ENCODE measurements at places on chromosomes 6 and 20.

DNA sequence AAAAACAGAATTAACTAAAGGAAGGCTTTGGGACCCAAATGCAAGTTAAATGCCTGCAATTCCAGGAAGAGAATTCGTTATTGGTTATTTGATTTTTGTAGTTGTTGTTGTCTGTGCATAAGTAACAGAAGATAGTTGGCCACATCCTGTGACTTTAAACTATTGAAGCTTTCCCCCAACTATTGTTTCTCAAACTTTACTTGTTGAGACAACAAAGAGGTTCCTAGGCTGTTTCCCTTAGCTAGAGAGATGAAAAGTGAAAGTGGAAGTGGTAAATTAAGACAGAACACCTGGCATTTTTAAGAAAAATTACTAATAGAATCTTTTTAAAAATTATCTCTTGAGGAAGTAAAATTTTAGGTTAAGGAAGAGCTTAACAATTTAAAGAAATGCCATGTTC is 525.2 kb downstream of the PKHD1 start:
- DNase-seq = no peak

DNA sequence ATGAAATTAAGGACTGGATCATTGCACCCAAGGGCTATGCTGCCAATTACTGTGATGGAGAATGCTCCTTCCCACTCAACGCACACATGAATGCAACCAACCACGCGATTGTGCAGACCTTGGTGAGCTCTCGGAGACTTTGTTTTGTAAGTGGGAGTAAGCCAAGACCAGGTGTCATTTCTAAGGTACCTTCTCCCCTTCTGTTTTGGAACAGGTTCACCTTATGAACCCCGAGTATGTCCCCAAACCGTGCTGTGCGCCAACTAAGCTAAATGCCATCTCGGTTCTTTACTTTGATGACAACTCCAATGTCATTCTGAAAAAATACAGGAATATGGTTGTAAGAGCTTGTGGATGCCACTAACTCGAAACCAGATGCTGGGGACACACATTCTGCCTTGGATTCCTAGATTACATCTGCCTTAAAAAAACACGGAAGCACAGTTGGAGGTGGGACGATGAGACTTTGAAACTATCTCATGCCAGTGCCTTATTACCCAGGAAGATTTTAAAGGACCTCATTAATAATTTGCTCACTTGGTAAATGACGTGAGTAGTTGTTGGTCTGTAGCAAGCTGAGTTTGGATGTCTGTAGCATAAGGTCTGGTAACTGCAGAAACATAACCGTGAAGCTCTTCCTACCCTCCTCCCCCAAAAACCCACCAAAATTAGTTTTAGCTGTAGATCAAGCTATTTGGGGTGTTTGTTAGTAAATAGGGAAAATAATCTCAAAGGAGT is 30.4 kb downstream of the TXNDC5 start:
- no peak for DNase-seq

DNA sequence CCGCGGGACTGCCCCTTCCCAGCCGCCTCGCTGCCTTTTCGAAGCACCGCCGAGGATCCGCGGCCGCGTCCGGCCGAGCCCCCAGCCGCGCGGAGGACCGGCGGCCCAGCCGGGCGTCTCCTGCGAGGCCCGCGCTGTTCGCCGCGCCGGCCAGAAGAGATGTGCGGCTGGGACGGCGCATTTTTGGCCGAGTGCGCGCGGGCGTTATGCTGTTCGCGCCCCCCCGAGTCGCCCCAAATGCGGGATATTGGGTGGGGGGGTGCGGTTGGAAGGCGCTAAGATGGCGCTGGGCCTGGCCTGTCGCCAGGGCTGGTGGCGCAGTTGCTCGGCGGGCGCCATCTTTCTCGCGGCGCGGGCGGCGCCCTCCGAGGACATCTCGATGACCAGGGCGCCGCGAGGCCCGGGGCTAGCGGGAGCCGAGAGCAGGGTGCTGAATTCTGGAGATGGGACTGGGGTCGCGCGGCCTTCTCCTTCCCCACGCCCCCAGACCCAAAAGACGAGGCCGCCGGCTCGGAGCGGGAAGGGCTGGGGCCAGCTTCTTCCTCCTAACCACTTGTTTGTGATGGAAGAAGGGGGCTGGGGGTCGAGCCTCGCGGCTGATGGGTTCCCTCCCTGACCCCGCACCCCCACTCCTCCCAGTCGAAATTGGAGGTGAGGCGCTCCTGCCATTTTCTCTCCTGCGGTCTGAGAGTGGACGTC is 1.5 kb downstream of the BICRAL start:
- DNase-seq = peak; percentile 61

- no peak for DNase-seq
Measured at GRCh38 chr6:24891004-24891403, 44.8 kb downstream of the RIPOR2 start.

GRCh38 chr6:164741938-164742451 is 567.4 kb downstream of the C6orf118 start:
- no peak for DNase-seq

DNA sequence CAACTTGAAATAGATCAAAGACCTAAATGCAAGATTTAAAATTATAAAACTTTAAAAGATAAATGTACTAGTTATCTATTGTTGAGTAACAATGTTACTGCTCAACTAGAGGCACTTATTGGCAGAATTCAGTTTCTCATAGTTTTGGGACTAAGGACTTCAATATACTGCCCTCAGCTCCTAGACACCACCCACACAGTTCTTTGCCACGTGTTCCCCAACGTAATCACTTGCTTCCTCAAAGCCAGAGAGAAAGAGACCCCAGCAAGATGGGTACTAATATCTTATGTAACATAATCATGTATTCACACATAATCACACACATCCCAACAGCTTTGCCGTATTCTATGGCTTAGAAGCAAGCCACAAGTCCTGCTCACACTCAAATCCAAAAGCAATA is 50.3 kb upstream of the SLC22A16 start:
- DNase-seq = no peak

GRCh38 chr20:38857703-38858102 is 52.2 kb downstream of the PPP1R16B start:
- no peak for DNase-seq

- no peak for DNase-seq
Measured at GRCh38 chr6:160004419-160005175, 35.7 kb downstream of the IGF2R start.
